ENCODE measurements at places on chromosomes 5 and 9.

DNA sequence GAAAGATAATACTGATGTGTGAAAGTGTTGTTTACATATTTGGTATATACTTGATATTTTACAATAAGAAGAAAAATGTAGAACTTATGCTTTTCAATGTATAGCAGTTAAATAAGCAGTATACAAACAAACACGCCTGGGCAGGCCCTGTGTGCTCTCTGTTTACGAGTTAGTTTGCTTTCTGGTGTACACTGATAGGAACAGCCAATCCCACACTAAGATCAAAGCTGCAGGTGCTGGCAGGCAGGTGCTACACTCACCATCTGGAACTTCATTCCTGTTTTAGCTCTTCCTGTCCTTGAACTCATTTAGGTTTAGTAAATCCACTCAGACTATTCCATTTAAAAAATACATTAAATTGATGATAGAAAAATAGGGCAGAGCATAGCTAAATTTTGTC is 614.7 kb upstream of the ST8SIA4 start:
- no peak for DNase-seq

DNA sequence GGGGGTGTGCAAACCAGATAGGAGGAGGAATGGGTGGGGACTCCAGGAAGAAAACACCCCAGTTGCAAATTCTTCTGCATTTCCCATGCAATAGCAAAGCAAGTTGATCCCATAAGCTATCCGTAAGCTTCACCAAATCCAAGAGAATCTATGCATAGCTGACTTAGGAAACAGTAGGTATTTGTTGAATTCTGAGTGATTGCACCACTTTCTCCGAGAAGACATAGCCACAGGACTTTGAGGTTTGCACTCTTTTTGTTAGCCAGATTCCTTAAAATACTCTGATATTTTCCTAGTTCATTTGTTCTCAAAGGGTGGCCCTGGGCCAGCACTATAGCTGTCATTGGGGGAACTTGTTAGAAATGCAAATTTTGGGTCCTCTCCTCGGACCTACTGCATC is 271.9 kb downstream of the SLIT3 start:
- no peak for DNase-seq

DNA sequence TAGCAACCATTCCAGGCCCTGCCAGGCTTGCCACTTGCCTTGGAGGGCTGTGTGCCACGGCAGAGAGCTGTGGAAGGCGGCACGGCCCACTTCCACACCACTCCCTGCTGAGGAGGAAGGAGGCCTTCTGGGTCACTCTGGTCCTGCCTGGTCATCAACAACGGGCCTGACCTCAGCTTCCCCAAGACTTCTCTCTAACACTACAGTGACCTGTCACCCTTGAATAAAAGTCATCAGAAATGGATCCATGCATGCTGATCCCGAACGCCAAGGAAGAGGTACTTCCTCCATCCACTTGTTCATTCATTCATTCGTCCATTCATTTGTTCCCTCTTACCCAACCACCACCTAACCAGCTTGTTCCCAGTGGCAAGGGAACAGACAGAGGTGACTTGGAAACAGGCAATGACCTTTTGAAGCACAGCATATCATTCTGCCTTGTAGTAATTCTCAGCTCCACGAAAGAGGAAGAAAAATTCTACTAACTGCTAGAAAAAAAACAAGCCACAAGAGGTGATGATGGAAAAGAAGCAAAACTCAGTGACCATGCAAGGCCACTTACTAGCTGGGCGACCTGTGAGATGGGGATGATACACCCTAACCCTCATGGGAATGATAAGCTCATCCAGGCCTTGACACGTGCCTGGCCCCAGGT is 58.6 kb downstream of the STK10 start:
- DNase-seq: no peak

DNA sequence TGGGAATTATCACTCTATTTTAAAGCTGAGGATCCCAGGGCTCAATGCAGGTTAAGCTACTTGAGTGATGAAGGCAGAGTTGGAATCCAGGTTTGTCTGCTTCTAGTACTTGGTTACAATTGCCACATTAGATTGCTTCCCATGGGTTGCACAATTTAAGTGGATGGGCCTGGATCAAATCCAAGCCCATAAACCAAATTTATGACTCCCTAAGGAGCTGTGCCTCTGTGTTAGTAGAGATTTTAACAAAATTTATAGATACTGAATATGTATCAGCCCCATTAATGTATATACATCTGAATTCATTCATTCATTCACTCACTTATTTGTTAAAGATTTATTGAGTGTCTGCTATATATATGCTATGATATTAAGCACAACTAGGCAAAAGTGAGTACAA is 332.3 kb upstream of the KLF9 start:
- no peak for DNase-seq

DNA sequence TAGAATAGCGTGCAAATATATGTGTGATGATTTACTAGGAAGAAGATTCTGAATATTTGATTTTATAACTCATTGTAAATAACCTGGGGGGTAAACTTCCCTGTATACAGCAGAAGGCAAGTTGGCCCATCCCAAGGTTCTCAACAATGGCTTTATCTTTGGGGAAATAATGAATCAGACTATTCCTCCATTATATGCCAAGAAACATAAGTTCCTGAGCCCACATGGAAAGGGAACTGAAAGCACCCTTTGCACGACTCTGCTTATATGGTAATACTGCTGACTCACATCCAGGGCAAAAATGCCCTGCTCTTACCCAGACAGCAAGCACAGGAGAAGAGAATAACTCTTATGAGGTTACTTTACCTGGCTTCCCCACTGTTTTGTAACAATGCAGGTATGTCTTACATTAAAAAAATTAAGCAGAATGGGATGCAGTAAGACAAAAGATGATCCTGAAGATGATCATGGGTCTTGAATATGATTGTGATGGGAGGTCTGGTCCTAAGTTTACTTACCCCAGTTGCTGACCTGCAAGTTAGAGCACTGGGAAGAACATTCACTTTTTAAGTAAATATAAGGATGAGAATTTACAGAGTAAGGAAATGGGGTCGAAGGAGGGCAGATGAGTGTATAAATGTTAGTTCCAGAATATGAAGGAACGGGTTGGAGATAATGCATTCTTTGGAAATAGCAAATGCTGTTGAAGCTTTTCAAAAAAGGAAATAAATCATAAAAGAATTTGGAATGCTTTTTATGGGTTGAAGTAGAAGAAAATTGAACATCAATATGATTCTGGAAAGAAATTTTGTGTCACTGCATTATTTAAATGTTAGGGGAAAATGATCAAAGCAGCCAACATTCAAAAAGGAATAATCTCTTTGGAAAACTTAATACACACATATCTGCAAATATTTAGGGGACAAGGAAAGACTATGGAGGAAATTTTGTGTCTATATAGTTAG is 428.4 kb upstream of the MPDZ start:
- DNase-seq: no peak

GRCh38 chr9:110047232-110047954 is 160.6 kb downstream of the C9orf152 start:
- no peak for DNase-seq

DNA sequence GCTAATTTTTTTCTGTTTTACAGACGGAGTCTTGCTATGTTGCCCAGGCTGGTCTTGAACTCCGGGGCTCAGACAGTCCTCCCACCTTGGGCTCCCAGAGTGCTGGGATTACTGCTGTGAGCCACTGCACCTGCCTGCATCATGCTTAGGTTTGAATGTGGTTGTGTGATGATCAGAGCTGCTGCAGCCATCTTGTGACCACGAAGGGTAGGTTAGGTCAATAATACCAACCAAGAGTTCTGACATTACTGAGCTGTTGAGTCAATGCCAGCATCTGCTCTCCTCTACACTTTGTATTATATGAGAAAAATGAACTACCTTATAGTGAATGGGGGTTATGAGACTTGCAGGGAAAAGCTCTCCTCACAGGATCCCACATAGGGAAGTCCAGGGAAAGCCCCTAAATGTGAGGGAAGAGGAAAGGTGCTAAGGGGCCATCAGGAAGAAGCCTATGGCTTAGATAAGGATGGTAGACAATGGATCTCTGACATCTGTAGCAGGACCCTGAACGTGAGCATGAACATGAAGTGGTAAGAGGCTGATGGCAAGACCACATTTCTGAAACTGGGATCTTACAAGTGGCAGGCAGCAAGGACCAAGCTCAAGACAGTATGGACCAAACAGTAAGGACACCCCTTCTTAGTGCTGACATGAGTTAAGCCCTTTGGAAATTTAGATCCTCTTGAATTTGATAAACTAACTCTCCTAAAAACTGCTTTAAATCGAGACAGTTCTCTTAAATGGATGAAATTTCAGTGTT is 75.7 kb upstream of the ZNF169 start:
- no peak for DNase-seq
